Fibroblast of villous mesenchyme (primary cell): ENCODE measurements at places on chromosomes 2 and 18. TPM values are rescaled to one million over a fixed set of nuclear protein-coding genes. Genes with fewer than 3 reads are reported as not detected.

- DNase-seq: peak; percentile 23
These were observed 1.3 kb upstream of the SMAD2 start for GRCh38 chr18:47931718-47932103.

The SPDYA gene
- 0.97 and 1.3 TPM in 2 replicates for total RNA-seq

GRCh38 chr2:104982111-104982510, 55.8 kb upstream of the MRPS9 start:
- no peak for DNase-seq

DNA sequence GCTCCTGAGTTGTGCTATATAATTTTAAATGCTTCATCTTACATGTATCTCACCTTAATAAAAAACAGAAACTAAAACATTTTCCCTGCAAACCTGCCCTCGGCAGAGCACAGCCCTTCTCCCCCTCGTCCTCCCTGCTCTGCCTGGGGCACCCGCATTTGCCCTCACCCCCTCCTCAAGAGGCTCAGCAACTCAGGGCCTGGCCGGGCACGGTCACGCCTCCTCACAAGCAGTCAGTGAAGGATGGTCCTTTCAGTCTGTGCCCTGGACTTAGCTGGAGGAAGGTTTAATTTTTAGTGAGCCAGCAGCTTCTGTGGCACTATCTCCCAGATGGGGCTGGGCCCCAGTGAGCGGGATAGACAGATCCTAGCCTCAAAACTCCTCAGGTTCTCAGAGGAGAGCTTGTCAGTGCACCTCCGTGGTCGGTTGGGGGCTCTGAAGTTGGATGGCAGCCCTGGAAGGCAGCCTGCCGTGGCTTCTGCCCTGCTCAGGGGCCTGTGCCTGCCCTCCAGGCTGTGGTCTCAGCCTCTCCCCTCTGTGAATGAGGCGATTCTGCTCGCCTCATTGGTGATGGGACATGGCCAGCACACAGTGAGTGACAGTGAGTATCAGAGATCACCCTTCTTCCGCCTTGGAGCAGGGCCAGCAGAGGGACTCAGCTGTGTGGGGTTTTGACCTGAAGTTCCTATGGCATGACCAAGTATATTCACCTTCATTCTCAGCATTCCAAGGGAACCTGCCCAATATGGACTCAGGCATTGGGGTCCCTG, 56.3 kb upstream of the AFF3 start:
- no peak for DNase-seq

GRCh38 chr2:157746234-157746950, 117.7 kb upstream of the ACVR1C start:
- DNase-seq: peak; percentile 61

- DNase-seq: no peak
These were observed 62.1 kb downstream of the NDUFA10 start for GRCh38 chr2:239962890-239963591.

GRCh38 chr2:127097841-127098651, 8.9 kb downstream of the BIN1 start:
- no peak for DNase-seq
